Neuronal stem cell (in vitro differentiated cells): ENCODE measurements at places on chromosomes 2 and 18.
A peak's percentile ranks its signal among the peaks of the same experiment; 100 is the strongest.

DNA sequence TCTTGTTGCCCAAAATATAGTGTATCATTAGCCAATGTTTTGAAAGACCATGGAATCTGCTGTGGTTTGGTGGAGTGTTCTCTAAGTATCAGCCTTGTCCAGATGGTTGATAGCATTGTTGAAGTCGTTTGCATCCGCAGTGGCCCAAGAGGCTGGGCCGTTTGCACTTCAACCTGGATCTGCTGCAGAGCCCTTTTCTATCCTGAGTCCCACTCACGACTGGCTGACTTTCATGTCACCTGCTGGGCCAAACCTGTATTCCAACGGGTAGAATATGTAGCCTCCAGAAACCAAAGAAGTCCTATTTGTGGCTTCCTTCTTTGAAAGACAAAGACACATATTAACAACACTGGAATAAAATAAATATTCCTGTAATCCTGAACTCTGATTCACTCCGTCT lies 1154.1 kb downstream of the RPIA start:
- DNase-seq = no peak

DNA sequence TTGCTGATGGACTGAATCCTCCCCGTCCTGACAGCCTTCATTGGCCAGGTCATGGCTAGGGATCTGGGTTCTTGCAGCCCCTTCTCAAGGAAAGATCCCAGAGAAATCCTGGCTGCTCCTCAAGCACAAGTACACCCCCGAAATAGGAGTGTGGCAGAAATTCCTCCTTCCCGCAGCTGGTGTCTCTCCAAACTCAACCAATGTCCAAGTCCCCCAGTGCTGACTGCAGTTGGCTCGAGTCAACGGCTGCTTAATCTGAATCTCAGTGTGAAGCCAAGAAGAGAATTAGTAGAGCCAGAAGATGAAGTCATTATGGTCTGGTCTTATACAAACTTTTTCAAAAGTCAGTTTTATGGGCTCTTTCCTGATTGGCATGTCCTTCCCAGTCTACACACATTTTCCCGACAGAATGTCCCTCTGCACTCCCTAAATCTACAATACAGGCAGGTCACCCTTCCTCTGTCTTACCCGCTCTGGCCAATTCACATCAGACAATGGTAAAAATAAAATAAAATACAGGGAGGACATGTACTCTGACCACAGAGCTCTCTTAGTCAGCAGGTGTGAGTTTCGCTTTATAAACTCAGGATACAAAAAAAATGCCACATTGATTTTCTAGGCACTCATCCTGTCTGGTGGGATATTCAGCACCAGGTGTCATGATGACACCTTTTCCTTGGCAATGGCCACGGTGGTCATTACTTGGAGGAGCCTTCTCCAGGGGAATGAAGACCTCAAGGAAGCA lies 76.9 kb upstream of the PAPOLG start:
- no peak for DNase-seq

- DNase-seq = no peak
Observed at GRCh38 chr2:113877711-113878598, 11.9 kb upstream of the ACTR3 start.

DNA sequence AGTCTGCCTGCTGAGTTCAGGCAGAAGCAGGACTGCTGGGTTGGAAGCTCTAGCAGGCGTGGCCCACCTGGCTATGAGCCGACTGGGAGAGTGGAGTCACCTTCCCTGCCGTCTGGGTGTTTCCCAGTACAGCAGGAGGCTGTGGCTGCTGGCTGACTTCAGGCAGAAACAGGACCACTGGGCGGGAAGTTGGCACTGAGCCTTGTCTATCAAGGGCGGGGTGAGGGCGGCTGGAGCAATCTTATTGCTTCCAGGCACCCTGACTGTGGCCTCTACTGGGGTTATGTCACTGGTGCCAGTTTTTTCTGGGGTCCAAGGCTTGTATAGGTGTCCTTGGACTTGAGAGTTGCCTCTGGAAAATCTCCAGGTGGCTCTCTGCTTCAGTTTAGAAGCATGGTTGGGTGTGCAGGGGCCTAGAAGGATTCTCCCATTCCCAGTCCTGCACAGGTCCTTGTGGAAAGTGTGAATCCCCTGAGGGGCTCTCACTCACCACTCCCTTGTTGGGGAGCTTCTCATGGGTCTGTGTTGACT lies 30.5 kb downstream of the LTBP1 start:
- no peak for DNase-seq

DNA sequence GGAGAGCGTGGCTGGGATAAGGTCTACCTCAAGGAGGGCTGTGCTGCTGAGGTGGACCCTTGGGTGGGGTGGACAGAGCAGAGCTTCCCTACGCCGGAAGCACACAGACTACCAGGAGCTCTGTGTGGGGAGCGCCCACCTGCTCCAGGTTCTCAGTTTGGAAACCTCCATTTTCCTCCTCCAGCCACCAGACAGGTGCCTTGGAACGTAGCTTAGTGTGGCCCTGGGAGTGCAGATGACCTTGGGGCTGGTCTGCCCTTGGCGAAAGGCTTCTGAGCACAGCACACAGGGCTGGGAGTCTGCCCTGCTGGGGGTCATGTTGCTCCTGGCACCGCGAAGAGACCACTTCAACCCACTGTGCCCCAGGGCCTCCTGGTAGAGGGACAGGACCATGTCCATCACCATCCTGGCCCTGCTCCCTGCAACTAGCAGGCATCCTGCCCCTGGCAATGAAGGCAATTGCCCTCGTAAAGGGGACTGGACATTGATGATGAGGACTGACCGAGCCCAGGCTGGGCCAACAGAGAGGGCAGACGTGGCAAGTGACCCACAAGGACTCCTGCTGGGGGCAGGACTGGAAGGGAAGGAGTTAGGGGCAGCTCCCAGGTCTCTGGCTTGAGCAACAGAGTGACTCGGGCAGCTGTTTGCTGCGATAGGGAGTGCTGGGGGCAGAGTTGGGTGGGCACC lies 214.7 kb downstream of the CYP26B1 start:
- no peak for DNase-seq

DNA sequence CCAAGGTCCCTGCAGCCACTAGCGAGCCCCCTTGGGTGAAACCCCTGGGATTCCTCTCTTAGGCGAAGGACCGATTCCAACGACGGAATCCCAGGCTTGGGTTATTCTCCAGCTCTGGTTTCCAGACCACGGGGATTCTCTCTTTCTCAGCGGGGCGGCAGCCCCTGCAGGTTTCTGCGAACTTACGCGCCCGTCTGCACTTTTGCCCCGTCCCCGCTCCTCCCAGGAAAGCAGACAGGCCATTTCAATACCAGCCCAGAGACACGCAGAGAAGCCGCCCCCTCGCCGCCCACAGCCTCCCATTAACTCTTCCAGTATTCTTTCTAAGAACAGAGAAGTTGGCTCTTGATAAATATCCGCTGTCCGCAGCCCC lies 1.2 kb downstream of the CBLN2 start:
- peak; percentile 39 for DNase-seq

GRCh38 chr2:207258263-207258991 lies 92.7 kb upstream of the KLF7 start:
- no peak for DNase-seq

- DNase-seq = no peak
Observed at GRCh38 chr18:65706646-65707045, 44.2 kb upstream of the CDH7 start.

DNA sequence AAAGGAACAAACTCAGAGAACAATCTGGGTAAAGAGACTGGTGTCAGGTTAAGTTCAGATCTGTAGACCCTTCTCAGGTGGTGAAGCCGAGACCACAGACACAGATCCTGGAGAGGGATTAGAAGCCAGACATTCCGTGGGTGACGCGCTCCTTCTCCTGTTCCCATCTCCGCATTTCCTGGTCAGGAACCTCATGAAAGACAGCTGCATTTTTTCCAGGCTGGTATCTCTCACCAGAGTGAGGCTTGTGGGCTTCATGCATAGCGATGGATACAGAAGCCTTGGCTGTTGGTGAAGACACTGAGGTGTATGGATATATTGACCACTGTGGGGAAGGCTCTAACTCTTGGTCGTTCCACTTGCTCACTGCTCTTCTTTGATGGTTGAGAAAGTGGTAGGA lies 152.6 kb downstream of the FAM210A start:
- DNase-seq = no peak

DNA sequence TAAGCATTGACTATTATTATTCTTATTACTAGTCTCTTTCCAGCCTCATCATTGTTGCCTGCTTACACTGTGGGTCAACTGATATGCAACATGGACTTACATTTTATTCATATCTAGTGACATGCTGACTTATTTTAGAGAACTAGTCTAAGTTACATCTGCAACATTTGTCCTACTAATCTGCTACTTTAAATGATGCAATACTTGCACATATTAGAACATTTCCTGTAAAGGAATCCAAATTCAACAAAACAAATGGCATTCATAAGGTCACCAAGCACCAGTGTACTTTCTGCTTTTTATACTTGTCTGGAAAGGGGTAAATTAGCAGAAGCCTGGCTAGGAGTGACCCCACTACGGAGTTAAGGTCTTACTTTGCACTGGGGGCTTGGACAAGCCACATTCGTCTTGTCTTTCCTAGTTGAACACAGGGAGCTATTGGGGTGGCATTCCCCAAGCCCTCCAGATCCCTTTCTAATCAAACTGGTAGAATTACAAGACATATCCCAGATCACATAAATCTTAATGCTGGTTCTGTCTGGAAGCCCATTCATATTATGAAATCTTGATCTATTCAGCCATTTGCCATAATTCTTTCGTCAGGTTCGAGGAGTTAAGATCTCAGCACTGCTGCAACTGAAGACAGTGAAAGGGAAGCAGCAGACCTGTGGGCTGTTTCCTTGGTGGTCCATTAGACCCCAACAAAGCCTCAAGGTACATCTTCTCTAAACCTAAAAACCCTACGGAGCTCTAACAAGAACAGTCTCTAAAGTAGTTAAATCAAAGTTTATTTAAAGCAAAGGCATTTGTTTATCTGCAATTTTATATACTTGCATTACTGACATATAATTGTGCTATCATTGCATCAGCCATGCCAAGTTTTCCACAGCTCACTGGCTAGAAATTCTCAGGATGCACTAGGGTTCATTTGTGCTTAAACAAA lies 49.9 kb upstream of the RTN4 start:
- DNase-seq = no peak

- no peak for DNase-seq
Observed at GRCh38 chr18:11323359-11323819, 174.0 kb upstream of the PIEZO2 start.
